Vagina (tissue), 2 donors: ENCODE measurements at places on chromosomes 12 and 14. TPM values are rescaled to one million over a fixed set of nuclear protein-coding genes. Genes with fewer than 3 reads are reported as not detected.

IL31 gene
- total RNA-seq, result not detected

- no peak for DNase-seq
- peaks cover 38% of the 10 kb centered on the region for H3K36me3 ChIP-seq
- no peak overlapping the region for H3K4me3 ChIP-seq
- H3K27me3 ChIP-seq, result no peaks in the 10 kb centered on the region
These were observed 43.4 kb downstream of the SH2B3 start for GRCh38 chr12:111448846-111449790.

TESPA1 gene
- total RNA-seq, result 2.5 TPM

MUCL1 gene
- total RNA-seq, result not detected

- no peaks in the 10 kb centered on the region for H3K36me3 ChIP-seq
- DNase-seq, result no peak
- no peaks in the 10 kb centered on the region for H3K4me1 ChIP-seq
- no peak overlapping the region for H3K4me3 ChIP-seq
These were observed 14.8 kb upstream of the PPTC7 start for GRCh38 chr12:110597885-110598284.

- peak within 1 kb of the TSS; percentile 80 for H3K27ac ChIP-seq
- H3K27me3 ChIP-seq, result no peaks in the 10 kb centered on the region
- H3K36me3 ChIP-seq, result peaks cover 27% of the 10 kb centered on the region
- H3K4me1 ChIP-seq, result peaks cover 29% of the 10 kb centered on the region
These were observed at the start of gene RPS29 for GRCh38 chr14:49585803-49586672. TSS of gene RPS29 (minus strand) at chr14:49586380. CDS start at chr14:49586346, 34 bp downstream.

PRB2 gene
- total RNA-seq, result not detected

SLC5A8 gene
- total RNA-seq, result not detected

MANSC4 gene
- total RNA-seq, result not detected

GRCh38 chr12:131133994-131134393 is 180.3 kb downstream of the ADGRD1 start:
- no peak for DNase-seq
- H3K36me3 ChIP-seq, result no peaks in the 10 kb centered on the region
- no peak overlapping the region for H3K27ac ChIP-seq
- H3K27me3 ChIP-seq, result no peaks in the 10 kb centered on the region
- peaks cover 20% of the 10 kb centered on the region for H3K4me1 ChIP-seq

DNA sequence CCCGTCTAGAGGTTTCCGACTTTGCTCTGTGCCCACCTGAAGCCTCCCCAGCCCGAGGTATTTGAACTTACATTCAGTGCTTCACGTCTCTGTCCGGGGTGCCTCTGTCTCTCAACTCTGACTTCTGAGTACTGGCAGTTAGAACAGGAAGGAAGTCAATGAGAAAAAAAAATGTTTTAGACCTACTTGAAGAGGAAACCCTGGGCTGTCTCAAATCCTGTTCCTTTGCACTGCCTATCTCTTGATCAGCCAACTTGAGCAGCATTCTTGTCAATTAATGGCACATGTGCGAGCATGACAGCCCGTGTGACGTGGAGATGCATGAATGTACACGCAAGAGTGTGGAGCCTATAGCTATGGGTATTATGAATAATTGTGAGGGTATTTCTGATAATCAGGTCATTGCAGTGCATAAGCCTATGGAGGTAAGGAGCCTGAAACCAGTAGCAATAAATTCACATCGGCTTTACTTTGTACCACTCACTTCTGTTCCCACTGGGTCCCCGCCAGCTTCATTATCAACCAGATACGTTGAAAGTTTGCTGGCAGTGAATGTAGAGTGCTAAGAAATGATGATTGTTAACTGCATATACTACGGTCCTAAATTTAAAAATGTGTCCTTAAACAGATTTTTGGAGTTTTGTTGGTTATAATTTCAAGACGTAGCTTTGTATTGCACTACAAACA is at the start of gene ARHGDIB:
Gene ARHGDIB, minus strand, starts transcription at position 136 of the 687 bp plus-strand sequence. CDS start 10,889 bp downstream, outside the sequence.
- H3K4me1 ChIP-seq, result peaks cover 44% of the 10 kb centered on the region
- no peak for DNase-seq
- H3K4me3 ChIP-seq, result peak within 1 kb of the TSS; percentile 44
- no peaks in the 10 kb centered on the region for H3K36me3 ChIP-seq
- H3K27me3 ChIP-seq, result no peaks in the 10 kb centered on the region
